NCI-H774 (cell line): ENCODE measurements at places on chromosomes 2 and 18.

- DNase-seq = no peak
Observed at GRCh38 chr18:74268175-74268574, 23.6 kb downstream of the CYB5A start.

- DNase-seq = no peak
Observed at GRCh38 chr18:61883547-61883946, 9.3 kb downstream of the RNF152 start.

- no peak for DNase-seq
Observed at GRCh38 chr2:36079793-36080192, 275.8 kb upstream of the CRIM1 start.

DNA sequence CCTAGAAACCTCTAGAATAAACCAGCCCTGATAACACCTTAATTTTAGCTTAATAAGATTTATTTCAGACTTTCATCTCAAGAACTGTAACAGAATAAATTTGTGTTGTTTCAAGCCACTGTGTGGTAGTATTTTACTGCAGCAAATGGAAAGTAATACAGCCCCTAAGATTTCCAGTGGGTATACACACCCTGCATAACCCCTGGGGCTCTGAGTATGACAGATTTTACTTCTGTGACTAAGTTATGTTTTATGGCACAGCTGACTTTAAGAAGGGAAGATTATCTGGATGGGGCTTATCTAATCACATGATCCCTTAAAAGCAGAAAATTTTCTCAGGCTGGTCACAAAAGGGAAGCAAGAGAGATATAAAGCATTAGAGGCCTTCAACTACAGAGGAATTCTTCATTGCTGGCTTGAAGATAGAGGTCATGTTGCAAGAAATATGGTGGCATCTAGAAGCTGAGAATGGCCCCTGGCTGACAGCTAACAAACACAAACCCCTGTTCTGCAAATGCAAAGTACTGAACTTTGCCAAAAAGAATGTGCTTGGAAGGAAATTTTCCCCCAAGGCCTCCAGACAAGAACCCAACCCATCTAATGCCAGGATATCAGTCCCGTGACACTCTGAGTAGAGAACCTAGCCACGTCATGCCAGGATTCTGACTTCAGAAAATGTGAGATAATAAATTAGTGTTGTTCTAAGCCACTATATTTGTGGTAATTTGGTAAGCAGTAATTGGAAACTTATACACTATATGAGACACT is 67.8 kb upstream of the SLC9A2 start:
- DNase-seq = no peak

- no peak for DNase-seq
Observed at GRCh38 chr2:126824663-126825062, 74.0 kb upstream of the TEX51 start.

- DNase-seq = no peak
Observed at GRCh38 chr2:172928756-172929155, 146.9 kb upstream of the MAP3K20 start.

DNA sequence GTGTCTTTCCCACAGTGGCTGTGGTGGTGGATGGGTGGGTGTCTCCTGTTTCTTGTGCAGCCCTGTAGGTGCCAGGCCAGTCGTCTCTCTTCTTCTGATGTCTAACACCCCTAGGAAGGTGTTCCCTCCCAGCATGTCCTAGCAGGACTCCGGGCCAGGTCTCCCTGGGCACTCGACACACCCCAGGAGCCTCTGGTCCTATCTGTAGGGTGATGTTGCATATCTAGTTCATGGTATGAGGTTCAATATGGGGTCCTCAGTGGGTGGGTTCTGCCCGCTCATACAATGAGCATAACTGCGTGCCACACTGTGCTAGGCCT is 14.4 kb downstream of the NGEF start:
- DNase-seq = no peak
